ENCODE measurements at places on chromosomes 2 and 18.

GRCh38 chr18:11089931-11090715 is 59.2 kb downstream of the PIEZO2 start:
- DNase-seq, result no peak

DNA sequence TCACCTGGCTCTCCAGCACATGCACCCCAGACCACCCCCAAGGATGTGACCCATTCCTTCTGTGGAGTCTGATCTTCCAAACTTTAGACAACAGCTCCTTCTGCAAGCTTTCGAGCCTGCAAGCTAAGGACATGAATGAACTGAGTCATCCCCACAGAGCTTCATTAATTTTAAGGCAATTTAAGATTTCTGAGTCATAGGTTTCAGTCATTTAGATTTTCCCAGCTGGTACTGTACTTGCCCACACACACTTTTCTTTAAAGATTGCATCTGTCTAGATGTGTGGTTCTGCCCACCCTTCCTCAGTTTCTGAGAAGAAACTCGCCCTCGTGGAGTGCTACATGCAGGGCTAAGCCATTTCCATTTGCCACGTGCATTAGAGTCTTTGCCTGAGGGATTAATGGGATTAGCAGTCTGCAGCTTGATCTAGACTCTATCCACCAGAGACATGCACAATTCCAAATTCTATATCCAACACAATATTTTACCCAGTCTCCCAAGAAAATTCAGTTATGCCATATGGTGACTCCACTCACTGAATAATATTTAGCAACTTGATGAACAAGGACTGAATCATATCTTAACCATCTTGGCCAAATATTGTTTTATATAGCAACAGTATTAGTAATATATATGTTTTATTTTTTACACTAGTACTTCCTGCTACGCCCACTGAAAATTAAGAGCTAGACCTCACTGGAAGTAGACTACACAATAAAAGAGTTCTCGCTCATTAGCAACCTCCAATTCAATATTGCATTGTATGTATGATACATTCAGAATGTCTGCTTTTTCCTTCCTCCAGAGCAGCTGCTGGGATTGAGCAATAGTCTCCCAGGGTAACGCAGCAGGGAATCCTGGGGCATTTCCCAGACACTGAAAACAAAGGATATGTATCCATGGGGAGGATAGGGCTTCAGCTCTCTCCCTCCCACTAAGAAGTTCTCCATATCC is 14.3 kb upstream of the TRIB2 start:
- DNase-seq, result no peak

DNA sequence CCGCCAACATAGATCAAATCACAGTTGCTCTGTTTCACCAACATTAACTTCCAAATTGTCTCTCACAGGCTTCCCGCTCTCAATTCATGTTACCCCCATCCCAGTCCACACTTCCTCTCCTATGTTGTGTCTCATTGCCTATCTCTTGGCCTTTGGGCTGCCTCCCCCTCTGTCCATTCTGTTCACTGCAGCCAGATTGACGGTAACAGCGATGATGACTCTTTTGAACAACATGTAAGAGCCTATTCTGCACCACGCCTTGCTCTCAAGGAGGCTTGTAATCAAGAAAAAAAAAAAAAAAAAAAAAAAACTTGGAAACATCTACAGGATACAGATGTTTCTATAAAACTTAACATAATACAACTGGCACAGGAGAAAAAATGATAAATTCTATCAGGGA is 77.3 kb upstream of the RMDN2 start:
- DNase-seq, result no peak

- DNase-seq, result no peak
Observed at GRCh38 chr2:124039762-124040291, 14.7 kb downstream of the CNTNAP5 start.

All from A549 (cell line).